Prostate gland (tissue), 2 donors: ENCODE measurements at places on chromosomes 7 and 10. TPM values are rescaled to one million over a fixed set of nuclear protein-coding genes. Genes with fewer than 3 reads are reported as not detected.

DNA sequence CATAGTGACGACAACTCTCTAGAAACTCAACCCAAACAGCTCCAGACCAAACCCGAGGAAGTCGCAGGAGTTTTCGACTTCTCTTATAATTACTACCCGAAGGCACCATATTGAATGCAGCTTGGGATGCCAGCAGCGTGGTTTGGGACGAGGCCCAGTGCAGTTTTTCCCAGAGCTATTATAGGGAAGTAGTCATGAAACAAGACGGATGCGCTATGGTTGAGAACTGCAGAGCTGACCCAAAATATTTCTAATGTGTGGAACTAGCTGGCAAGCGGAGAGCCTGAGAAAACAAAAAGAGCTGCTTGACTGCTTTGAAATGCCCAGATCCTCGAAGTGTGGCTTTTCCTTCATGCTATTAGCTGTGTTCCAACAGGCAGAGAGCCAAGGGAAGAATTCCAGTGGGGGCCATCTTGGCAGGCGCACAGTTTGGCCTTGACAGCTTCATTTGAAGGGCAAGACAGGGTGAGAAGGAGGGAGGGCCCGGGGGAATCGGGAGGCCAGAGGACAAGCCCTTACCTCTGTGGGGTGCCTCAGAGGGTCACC lies 122.7 kb downstream of the CUL2 start:
- DNase-seq: peak; percentile 33
- H3K4me3 ChIP-seq: no peak overlapping the region
- H3K27me3 ChIP-seq: no peaks in the 10 kb centered on the region
- H3K36me3 ChIP-seq: no peaks in the 10 kb centered on the region

- no peak overlapping the region for H3K4me3 ChIP-seq
- no peak overlapping the region for H3K27ac ChIP-seq
- no peaks in the 10 kb centered on the region for H3K27me3 ChIP-seq
- peaks cover 1% of the 10 kb centered on the region for H3K4me1 ChIP-seq
- H3K36me3 ChIP-seq: no peaks in the 10 kb centered on the region
Measured at GRCh38 chr7:131021902-131022301, 287.9 kb upstream of the KLF14 start.

- no peak for DNase-seq
- H3K4me1 ChIP-seq: no peaks in the 10 kb centered on the region
Measured at GRCh38 chr10:31194986-31195385, 124.0 kb upstream of the ZEB1 start.

DNA sequence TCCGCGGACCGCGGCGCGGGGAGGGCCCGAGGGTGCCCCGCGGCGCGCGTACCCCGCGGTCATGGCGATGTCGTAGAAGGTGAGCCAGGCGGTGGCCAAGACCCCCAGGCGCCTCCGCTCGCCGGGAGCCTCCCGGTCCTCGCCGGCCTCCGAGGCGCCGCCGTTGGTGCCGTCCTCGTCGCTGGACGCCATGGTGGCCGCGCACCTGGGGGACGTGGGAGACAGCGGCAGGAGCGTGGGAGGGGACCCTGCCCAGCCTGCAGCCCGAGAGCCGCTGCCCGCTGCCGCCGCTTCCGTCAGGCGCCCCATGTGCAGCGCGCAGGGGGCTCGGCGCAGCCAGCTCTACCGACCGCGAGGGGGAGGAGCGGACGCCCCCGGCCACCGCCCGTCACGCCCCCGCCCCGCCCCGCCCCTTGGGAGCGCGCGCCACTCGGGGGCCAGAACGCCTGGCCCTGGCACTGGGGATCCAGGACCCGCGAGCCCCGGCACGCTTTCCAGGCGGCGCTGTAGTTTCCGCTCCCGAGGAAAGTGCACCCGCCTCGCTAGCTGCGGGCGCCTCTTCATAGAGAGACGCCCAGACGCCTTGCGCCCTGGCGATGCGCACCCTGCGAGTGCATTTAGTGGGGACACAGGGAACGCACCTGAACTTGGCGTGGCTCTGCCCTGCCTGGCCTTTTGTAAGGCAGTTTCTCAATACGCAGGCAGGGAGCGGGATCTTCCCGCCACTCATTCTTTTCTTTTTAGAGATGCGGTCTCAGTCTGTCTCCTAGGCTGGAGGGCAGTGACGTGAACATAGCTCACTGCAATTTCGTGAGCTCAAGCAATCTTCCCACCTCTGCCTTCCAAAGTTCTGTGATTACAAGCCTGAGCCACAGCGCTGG lies at the start of gene HACD1:
TSS of gene HACD1 (minus strand) at position 344 of the 881 bp plus-strand sequence. CDS start at position 309, 35 bp downstream.
- DNase-seq: peak; percentile 67
- H3K27ac ChIP-seq: peak within 1 kb of the TSS; percentile 94
- H3K4me1 ChIP-seq: no peaks in the 10 kb centered on the region
- no peaks in the 10 kb centered on the region for H3K27me3 ChIP-seq
- peak within 1 kb of the TSS; percentile 86 for H3K4me3 ChIP-seq

DNA sequence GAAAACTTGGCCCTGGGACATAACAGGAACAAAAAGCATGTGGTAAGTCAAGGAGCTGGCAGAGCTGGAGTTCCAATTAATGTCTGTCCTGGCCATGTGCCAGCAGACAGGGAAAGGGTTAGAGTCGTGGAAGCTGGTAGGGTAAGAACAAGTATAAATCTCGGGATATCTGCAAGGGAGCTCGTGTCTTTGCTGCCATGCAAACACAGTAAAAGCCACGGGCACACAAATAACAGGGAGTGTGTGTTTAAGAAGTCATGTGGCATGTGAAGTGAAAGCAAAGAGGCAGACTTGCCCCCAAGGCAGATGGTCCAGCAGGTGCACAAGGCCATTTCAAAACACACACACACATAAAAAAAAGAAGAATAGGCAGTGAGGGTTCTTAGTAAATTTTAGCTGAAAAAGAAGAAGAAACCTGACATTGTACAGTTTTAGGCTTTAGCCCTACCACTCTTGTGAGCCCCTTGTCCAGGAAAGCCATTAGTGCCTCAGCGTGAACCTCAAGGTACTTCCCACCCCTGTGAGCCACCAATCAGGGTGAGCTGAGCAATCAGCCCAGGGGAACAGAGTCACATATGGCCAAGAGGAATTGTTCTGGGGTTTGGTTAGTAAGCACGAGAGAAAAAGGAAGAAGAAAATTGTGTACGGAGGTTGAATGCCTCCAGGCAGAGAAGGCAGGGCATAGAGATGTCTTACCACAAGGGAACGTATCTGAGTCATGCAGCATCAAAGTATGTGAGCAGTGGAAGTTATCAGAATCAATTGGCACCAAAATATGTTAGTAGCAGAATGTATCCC lies 32.8 kb upstream of the ARHGAP12 start:
- H3K27ac ChIP-seq: peak overlapping the region; percentile 12
- H3K36me3 ChIP-seq: no peaks in the 10 kb centered on the region
- H3K4me3 ChIP-seq: no peak overlapping the region
- H3K27me3 ChIP-seq: no peaks in the 10 kb centered on the region
- DNase-seq: peak; percentile 75

DNA sequence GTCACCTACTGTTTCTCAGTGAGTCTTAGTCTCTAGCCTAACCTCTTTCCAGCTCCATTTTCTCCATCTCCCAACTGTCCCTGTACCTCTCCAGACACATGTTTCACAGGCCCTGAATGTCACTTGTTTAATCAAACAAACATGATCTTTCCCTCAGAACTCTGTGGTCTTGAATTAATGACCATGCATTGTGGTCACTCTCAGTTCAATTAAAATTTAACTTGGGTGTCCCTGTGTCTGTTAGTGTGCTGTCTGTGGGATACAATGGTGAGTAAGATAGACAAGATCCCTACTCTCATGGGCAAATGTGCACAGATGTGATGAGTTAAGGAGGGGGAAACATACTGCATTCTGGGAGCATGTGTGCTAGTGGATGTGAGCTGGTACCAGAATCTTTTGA lies 65.0 kb downstream of the RBM33 start:
- H3K36me3 ChIP-seq: no peaks in the 10 kb centered on the region
- H3K27me3 ChIP-seq: no peaks in the 10 kb centered on the region
- no peak overlapping the region for H3K27ac ChIP-seq
- H3K4me1 ChIP-seq: no peaks in the 10 kb centered on the region

DNA sequence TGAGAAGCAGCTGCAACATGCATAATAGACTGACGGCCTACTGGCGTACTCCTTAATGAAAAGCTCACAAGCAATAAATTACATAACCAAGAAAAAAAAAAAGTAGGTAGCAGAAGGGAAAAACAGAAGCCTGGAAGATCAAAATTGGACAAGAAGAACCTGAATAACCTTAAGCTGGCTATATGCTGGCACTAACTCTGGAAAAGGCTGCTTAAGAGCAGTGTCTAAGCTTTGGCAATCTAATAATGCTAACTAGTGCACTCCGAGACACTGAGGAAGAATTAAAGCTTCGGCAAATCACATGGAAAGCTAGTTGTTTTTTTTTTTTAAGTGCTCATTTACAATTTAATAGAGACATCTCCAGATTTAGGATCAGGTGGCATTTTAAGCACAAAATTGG lies 441.9 kb downstream of the PARD3 start:
- no peaks in the 10 kb centered on the region for H3K27me3 ChIP-seq
- H3K36me3 ChIP-seq: no peaks in the 10 kb centered on the region
- no peaks in the 10 kb centered on the region for H3K4me1 ChIP-seq

DNA sequence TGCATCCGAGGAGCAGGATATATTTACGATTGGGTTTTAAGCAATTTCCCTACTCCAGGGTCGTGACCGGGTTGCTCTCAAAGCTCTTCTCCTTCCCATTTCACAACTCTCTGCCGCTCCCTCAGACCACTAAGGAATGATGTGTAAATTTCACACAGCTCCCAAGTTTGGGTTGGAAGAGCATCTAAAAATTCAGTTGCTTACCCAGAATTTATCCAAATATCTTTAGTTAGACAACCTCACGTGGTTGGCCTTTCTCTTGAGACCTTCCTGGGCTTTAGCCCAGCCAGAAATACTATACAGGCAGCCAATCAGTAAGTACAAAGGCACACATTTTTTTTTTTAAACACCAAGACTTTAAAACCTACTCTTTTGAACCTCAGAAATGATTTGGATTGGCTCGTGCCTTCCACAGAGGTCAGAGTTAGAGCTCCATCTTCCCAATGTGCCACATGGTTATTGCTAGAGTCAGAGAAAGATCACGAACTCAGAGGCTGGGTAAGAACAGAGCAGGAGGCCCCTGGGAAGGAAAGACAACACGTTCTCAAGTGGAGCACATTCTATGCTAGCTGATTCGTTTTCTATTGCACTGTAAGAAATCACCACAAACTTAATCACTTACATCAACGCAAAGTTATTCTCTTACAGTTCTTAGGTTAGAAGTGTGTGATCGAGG lies 335.4 kb upstream of the MGMT start:
- no peaks in the 10 kb centered on the region for H3K36me3 ChIP-seq
- H3K4me3 ChIP-seq: no peak overlapping the region
- no peaks in the 10 kb centered on the region for H3K27me3 ChIP-seq
- H3K27ac ChIP-seq: no peak overlapping the region

DNA sequence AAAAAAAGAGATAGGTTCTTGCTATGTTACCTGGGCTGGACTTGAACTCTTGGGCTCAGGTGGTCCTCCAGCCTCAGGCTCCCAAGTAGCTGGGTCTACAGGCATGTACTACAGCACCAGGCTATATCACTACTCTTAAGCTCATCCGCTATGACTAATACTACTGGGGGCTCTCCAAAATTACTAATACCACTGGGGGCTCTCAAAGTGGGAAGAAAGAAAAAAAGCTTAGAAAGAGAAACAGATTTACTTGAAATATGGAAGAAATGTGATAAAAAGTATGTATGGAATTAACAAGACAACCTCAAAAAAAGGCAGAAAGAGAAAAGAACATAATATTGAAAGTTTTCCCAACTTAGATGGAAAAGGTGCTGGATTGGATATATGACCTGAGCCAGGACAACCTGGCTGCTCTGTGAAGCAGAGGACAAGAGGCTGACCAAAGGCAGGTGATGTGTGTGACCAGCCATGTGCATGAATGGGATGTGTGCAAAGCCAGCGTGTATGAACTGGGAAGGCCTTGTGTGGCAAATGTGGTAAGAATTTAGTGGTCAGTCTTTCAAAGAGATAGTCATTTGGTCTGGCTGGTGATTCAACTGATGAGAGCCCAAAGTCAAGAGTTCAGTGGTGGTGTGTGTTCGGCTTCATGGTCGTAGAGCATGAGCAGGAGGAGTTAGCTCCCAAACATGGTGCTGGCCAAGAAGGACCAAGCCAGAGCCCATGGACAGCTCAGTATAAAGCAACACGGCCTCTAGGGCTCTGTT lies 232.4 kb upstream of the KLF14 start:
- H3K27me3 ChIP-seq: no peaks in the 10 kb centered on the region
- H3K4me3 ChIP-seq: no peak overlapping the region
- no peak for DNase-seq
- no peaks in the 10 kb centered on the region for H3K4me1 ChIP-seq
- no peak overlapping the region for H3K27ac ChIP-seq

DNA sequence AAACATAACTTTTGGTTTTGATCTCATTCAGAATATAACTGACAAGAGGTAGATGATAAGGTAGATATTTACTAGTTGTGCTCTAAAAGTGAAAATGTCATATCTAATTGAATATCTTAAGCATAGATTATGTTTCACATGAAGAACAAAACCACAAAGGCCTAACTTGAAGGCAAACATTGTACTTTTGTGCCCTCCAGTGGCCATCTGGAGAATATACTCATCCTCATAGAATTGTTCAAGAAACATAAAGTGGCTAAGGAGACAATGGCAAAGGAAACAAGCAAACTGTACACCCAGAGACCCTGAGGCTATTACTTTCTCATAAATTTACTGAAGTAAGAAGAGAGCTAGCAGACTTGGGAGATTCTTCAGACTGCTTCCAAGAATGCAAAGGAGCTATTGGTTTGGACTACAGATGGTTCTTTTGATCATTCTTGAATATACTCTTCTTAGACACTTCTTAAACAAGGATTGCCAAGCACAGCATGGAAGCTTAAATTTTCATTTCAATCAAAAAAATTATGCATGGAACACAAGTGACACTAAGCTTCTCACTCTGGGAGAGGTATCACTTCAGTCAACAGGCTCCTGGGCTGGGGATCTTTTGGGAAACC lies 98.2 kb upstream of the DKK1 start:
- no peaks in the 10 kb centered on the region for H3K27me3 ChIP-seq
- peak; percentile 37 for DNase-seq
- H3K4me1 ChIP-seq: no peaks in the 10 kb centered on the region
- H3K27ac ChIP-seq: no peak overlapping the region
- no peak overlapping the region for H3K4me3 ChIP-seq

Gene EPDR1
- 77.8 TPM for total RNA-seq

Gene HBP1
- 91.3 TPM for total RNA-seq

Gene HECTD2
- 18.7 TPM for total RNA-seq

Gene TAS2R41
- 2.7 TPM for total RNA-seq

Gene FGL2
- 6.3 TPM for total RNA-seq

Gene INSYN2A
- total RNA-seq: 4.0 TPM

Gene NKX1-2
- total RNA-seq: 0.85 TPM

Gene PLEKHS1
- total RNA-seq: 9.0 TPM

Gene MKX
- 10.1 TPM for total RNA-seq

Gene SNX8
- 29.2 TPM for total RNA-seq

Gene RBP3
- not detected for total RNA-seq

Gene MEIG1
- 1.7 TPM for total RNA-seq
